Stimulated activated CD4-positive, alpha-beta T cell treated with anti-CD3 and anti-CD28 coated beads, Interleukin-15, amount 100 ng/mL, for 1 hour (primary cell): ENCODE measurements at places on chromosomes 2 and 18.

GRCh38 chr2:216499641-216500218 lies 1.1 kb downstream of the RPL37A start:
- no peak for DNase-seq

GRCh38 chr2:212284166-212284565 lies 254.4 kb downstream of the ERBB4 start:
- no peak for DNase-seq

DNA sequence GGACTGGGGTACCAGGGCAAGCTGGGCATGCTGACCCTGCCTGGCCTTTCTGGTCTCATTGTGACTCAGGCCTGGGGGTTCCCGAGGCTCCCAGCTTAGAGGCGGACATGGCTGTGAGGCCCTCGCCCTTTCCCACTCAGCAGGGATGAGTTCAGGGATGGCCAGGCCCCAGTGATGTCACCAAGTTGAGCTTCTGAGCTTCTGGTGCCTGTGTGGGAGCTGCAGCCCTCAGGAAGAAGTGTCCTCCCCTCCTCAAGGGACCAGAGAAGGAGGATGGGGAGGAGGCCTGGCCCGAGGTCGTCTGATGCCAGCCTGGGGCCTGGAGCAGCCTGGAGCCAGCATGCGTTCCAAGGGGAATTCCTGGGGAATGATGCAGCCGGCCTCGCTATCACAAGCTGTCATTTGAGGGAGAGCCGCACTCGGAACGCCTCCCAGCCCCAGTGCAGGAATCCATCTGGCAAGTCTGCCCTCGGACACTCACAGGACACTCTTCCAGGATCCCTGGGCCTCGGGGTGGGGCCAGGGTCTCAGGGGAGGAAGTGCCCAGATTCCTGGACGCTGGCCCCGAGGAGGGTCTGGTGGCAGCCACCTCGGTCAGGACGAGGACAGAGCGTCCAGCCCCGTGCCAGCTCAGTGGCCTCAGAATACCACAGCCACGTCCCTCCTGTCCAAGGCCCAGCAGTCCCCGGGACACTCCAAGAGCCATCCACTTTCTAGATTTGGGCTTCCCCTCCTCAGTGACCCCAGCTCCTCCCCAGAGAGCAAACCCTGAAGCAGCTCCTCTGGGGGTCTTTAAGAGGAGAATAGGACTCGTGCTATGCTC lies 61.2 kb upstream of the GPC1 start:
- DNase-seq: no peak

DNA sequence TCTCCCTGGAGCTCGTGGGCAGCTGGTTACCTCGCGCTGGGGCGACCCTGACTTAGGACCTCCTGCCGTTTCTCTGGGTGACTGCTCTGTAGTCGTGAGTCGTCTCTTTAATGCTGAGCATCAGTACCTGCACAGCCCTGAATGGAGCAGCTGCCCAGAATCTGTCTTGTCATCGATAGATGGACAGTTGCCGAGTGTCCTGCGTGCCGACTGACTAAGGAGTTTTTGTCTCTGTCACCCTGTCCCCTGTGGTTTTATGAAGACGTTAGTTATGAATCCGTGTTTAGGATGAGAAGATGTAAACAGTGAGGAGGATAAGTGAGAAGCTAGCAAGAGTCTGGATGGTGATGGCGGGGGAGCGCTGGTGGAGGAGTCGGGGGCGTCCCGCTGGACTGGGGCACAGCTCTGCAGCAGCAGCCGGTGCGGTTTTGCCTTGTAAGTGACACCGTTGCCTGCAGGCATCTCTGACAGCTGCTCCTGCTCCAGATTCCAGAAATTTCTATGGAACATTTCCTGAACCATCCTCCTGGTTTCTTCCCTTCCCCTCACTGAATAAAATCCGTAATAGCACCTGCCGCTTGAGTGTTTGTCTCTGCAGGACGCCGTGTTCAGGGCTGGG lies 13.3 kb downstream of the AGAP1 start:
- no peak for DNase-seq

DNA sequence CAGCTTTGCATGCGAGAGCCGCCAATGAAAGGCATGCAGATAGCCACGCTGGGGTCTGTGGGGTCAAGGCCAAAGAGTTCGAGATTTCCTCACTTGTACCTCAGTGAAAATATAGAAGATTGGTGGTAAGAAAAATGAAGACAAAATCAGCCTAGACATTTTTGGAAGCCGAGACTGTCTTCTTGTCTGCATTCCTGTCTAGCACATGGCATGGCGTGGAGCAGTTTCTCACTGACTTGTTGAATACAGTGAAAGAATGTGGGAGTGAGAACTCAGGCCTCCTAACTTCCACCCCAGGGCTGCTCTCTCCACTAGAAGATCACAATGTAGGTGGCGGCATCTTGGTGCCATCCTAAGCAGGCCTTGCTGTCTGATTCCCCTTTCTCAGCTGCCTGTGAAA lies 740.8 kb upstream of the HS6ST1 start:
- DNase-seq: no peak

DNA sequence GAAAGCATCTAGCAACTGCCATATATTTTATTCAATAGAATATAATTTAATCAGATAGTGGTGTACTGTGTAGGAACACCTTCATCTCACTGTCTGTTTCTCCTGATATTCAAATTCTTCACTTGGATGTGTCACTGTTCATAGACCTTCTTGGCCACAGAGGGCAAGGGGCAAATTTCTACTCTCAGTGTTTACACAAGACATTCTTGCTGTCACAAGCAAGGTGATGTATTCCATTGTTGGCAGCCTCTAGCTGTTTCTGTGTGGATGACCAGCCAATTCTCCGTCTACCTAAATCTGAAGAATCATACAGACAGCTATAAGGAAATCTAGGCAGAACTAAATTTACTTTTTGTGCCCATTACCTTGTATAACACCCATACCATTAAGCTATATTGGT lies 948.3 kb downstream of the CNTNAP5 start:
- no peak for DNase-seq

DNA sequence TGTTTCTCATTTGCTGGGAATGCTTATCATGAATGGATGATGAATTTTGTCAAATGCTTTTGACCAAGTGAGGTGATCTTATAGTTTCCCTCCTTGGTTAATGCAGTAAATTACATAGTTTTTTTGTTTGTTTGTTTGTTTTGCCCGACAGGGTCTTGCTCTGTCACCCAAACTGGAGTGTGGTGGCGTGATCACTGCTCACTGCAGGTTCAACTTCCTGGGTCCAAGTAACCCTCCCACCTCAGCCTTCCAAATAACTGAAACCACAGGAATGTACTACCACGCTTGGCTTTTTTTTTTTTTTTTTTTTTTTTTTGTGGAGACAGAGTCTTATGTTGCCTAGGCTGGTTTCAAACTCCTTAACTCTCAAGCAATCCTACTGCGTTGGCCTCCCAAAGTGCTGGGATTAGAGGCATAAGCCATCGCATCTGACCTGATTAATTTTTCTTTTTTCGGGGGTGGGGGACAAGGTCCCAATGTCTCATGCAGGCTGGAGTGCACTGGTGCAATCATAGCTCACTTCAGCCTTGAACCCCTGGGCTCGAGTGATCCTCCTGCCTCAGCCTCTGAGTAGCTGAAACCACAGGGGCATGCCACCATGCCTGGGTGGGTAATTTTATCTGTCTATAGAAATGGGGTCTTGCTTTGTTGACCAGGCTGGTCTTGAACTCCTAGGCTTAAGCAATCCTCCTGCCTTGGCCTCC lies 48.6 kb downstream of the SMAD2 start:
- no peak for DNase-seq

DNA sequence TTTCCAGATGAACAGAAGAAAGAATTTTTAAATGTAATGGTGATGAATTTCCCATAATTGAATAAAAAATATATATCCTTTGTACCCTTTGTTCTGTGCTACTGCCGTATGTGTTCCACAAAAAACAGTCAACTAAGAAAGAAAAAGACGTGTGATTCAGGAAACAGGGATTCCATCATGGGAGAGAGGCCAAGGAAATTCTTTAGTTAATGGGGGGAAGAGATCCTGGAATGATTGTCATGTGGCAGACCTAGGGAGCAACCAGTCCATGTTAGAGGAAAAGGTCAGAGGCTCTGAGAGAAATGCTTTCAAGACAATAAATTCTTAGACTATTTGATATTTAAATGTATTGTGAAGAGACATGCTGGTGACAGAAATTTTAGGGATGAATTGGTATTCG lies 76.6 kb downstream of the CPO start:
- DNase-seq: no peak

DNA sequence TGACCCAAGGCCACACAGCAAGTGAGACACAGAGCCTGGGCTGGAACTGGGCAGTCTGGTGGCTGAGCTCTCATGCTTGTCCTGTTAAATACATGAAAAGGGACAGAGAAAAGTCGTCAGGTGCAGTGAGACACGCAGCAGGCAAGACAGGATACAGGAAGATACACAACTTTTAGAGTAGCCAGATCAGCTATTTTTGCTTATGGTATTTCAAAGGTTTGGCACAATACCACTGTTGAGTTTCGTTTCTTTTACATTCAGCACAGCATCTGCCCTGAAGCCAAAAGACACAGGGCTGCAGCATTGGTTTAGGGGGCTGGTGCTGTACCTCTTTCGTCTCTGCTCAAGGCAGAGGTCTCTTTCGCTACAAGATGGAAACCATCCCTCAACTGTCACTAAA lies 14.0 kb downstream of the FHL2 start:
- DNase-seq: no peak

GRCh38 chr2:15668611-15669305 lies 77.1 kb downstream of the DDX1 start:
- DNase-seq: no peak

DNA sequence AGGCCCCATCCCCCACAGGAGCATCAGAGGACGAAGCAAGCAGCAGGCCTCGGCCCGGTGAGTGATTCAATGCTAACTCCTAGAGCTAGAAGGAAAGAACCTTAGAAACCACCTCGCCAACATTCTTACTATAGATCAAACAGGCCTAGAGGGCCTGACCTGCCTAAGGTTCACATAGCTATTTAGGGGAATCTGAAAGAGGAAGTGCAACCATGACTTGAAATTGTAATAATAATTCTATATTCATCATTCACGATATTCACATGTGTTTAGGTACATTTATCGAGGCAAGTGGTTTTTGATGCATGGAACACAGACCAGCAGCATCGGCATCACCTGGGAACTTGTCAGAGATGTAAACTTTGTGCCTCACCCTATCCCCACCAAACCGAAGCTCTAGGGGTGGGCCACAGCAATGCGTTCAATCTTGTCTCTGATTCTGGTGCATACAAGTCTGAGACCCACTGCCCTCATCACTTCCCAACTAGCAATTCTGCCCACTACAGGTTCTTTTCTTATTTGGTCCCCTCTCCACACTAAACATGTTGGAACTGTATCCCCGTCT lies 78.0 kb upstream of the DNMT3A start:
- DNase-seq: no peak

DNA sequence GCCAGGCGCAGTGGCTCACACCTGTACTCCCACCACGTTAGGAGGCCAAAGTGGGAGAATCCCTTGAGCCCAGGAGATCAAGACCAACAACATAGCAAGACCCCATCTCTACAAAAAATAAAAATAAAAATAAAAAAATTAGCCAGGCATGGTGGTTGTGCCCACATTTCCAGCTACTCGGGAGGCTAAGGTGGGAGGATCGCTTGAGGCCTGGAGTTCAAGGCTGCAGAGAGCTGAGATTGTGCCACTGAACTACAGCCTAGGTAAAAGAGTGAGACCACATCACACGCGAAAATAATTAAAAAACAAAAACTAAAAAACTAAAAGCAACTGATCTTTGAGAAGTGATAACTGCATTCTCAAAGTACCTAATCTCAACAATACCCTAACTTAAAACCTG lies 1.8 kb downstream of the C2orf76 start:
- no peak for DNase-seq

GRCh38 chr2:187349326-187349944 lies 98.6 kb downstream of the CALCRL start:
- no peak for DNase-seq

- no peak for DNase-seq
Observed at GRCh38 chr2:101231937-101232730, 20.6 kb upstream of the CNOT11 start.

- no peak for DNase-seq
Observed at GRCh38 chr2:16643099-16643498, 22.5 kb downstream of the CYRIA start.

DNA sequence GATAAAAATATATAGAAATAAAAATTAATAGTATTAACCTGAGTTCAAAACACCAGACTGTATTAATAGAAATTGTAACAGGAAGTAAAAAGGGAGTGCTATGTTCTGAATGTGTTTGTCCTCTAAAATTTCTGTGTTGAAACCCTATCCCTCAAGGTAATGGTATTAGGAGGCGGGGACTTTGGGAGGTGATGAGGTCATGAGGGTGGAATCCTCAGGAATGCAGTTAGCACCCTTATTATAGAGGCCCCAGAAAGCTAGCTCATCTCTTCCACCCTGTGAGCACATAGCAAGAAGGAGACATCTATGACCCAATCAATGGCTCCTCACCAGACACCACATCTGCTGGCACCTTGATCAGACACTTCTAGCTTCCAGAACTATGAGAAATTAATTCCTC lies 124.5 kb downstream of the CMPK2 start:
- no peak for DNase-seq

GRCh38 chr2:66069937-66070720 lies 364.8 kb upstream of the MEIS1 start:
- DNase-seq: no peak

DNA sequence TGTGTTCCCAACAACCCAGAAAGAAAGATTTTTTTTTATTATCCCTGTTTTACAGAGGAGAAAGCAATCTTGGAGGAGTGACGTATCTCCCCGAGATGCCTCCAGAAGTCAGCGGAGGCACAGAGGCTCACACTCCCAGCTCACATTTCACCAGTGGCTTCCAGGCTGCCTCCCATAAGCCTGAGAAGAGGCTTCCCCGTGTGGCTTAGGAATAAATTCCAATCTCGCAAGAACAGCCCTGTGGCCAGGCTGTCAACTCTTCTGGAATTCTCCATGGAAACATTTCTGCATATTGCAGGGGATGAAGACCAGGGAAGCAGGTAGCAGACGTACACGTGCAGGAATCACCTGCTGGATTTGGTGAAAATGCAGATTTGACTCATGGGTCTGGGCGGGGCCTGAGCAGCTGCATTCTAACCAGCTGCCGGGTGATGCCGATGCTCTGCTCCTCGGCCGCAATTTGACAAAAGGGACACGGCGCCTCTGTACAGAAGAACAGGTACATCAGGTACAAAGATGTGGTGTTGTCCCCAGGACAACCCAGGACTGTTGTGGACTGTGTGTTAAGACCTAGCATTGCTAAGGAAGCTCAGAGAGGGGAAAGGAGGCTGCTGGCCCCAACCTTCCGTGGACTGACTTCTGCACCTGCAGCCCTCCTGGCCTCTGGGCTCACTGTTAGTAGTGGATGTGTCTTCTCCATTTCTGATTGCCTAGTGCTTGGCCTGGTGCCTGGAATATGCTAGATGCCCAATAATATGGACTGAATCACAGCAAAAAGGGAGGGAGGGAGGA lies 114.2 kb upstream of the ID2 start:
- no peak for DNase-seq
